Sigmoid colon (tissue), 7 donors: ENCODE measurements at places on chromosomes 2 and 18. TPM values are rescaled to one million over a fixed set of nuclear protein-coding genes. Genes with fewer than 3 reads are reported as not detected.

DNA sequence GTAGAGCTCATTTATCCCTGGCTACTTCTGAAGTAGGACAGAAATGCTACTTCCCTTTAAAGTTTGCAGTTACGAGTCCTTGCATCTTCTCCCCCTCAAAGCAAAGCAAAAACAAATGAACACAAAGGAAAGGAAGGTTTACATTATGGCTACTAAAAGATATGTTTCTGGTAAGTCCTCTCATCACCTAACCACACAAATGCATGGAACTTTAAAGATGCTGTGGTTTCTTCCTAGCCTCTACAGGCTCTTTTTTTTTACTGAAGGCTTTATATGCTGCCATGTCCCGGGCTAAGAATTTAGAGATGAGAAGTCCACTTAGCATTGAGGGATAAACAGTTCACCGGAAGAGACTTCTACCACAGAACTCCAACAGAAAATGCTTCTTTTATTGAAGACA, 291.2 kb downstream of the SS18 start:
- no peak for DNase-seq

GRCh38 chr18:35661483-35662146, 80.1 kb downstream of the GALNT1 start:
- DNase-seq, result no peak

- no peak for DNase-seq
Measured at GRCh38 chr18:23498117-23498516, 5.2 kb upstream of the RMC1 start.

IL37 gene
- total RNA-seq, result not detected

DRC1 gene
- not detected for total RNA-seq

GRCh38 chr18:23916338-23916737, 98.2 kb upstream of the TTC39C start:
- no peak for DNase-seq

GRCh38 chr18:9353596-9353995, 19.0 kb downstream of the TWSG1 start:
- no peak for DNase-seq

- no peak for DNase-seq
Measured at GRCh38 chr2:99404797-99405669, 67.8 kb downstream of the EIF5B start.

- no peak for DNase-seq
Measured at GRCh38 chr18:22164337-22165048, 4.9 kb upstream of the GATA6 start.

DUSP19 gene
- total RNA-seq, result 6.9 TPM

- no peak for DNase-seq
Measured at GRCh38 chr2:205773989-205774388, 91.7 kb downstream of the NRP2 start.

DNA sequence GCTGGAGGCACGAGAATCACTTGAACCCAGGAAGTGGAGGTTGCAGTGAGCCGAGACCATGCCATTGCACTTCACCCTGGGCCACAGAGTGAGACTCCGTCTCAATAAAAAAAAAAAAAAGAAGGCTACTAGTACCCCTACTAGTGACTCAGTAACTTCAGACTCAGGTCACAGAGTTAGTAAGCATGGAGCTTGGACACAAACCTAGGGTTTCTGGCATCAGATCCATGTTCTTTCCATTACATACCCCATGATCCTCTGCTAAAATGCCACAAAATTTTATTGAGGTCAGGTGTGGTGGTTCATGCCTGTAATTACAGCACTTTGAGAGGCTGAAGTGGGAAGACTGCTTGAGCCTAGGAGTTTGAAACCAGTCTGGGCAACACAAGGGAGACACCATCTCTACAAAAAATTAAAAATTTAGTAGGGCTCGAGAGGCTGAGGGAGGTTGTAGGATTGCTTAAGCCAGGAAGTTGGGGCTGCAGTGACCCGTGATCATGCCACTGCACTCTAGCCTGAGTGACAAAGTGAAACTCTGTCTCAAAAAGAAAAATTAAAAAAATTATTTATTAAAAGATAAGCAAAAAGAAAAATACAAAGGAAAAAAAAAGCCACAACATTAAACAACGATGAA, 45.1 kb downstream of the DHX57 start:
- DNase-seq, result no peak

DNA sequence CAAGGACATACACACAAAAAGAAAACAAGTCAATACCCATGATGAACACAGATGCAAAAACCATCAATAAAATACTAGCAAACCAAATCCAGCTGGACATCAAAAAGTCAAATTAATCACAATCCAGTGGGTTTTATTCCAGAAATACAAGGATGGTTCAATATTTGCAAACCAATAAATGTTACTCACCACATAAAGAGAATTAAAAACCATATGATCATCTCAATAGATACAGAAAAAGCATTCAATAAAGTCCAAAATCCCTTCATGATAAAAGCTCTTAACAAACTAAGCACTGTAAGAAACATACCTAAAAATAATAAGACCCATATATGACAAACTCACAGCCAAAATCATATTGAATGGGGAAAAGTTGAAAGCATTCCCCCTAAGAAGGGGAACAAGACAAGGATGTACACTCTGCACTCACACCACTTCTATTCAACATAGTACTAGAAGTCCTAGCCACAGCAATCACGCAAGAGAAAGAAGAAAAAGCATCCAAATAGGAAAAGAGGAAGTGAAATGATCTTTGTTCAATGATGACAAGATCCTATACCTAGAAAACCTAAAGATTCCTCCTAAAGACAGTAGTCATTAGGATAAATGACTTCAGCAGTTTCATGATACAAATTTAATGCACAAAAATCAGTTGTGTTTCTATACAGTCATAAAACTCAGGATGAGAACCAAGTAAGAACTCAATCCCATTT, 62.6 kb downstream of the TRAPPC8 start:
- DNase-seq, result no peak

TRIP12 gene
- 144 TPM for total RNA-seq

ZNF396 gene
- 1.9 TPM for total RNA-seq

PPP1R1C gene
- not detected for total RNA-seq

DNA sequence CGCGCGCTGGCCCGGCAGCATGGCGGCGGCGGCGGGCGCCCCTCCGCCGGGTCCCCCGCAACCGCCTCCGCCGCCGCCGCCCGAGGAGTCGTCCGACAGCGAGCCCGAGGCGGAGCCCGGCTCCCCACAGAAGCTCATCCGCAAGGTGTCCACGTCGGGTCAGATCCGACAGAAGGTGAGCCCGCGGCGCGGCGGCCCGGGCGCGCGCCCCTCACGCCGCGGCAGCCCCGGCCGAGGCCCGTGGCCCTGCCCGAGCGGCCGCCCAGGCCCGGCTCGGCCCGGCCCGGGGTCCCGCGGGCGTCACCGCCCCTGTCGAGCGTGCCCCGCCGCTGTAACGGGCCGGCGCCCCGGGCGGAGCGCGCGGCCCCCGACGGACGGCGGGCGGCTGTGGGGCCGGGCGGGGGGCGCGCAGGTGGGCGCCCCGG, 218 bp downstream of the DGKD start:
- DNase-seq, result no peak
